Effector memory CD4-positive, alpha-beta T cell (primary cell): ENCODE measurements at places on chromosomes 16 and 17.

GRCh38 chr17:13638855-13639458 lies 37.2 kb upstream of the HS3ST3A1 start:
- no peak for DNase-seq

DNA sequence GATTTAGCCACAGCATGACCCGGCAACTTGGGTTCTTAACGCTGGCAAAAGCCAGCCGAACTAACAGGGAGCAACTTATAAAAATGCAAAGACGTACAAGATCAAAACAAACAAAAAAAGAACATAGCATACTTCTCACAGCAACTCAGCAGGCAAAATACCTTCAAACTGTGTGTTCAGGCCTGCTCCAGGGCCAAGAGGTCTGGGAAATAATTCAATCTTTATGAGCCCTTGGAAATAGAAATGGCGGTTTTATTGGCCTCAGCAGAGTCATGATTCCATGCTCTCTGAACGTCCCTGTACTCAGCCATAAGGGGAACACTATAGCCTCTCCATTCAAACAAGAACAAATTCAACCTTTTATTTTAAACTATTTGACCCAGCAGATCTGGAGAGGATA lies 101.3 kb upstream of the C17orf78 start:
- no peak for DNase-seq

DNA sequence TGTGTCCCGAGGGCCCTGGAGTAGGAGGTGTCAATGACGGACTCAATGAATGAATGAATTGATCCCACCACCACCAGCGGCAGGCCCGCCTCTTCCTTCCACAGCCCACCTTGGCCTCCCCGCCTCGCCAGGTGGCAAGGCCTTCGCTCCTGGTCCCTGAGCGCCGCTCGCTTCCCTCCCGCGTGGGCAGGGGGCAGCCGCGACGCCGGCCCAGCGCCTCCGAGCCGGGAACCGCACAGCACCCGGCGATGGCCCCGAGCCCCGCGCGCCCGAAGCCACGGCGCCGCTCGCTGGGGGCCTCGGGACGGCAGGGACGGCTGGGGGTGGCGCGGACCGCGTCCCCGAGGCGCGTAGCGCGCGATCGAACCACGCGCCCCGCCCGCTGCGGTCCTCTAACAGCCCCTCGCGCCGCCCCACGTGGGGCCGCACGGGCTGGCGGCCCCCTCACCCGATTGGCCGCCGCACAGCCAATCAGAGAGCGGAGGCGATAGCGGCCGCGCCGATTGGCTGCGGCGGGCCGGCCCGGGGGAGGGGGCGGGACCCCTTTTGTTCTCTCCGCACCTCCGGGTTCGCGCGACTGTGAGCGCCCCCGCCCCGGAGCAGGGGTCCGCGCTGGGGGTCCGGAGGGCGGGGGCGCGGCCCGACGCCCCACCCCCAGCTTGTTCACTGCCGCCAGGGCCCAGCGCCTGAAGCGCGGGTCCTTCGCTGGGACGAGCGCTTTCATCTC lies 31.4 kb downstream of the ACTG1 start:
- peak; percentile 40 for DNase-seq

DNA sequence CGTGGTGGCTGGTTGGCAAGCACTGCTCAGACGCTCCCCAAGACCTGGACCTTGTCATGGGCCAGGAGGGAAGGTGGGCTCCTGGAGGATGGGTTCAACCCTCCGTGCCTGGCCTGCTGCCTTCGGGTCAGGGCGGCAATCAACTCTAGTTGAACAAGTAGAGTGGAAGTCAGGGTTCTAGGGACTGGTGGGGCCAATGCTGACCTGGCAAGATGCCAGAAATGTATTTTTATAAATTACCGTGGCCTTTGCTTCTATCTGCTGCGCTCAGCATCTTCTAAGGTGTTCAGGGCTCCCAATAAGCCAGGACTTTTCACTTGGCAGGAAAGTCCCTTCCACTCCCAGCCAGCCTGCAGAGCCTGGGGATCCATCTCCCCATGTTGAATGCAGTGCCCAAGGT lies 207.1 kb upstream of the N4BP1 start:
- DNase-seq, result no peak

- no peak for DNase-seq
Measured at GRCh38 chr17:17666111-17666714, 15.0 kb upstream of the RAI1 start.

- no peak for DNase-seq
Measured at GRCh38 chr16:73549984-73550631, 502.2 kb upstream of the ZFHX3 start.

GRCh38 chr17:77948690-77949114 lies 9.8 kb upstream of the TNRC6C start:
- DNase-seq, result no peak

DNA sequence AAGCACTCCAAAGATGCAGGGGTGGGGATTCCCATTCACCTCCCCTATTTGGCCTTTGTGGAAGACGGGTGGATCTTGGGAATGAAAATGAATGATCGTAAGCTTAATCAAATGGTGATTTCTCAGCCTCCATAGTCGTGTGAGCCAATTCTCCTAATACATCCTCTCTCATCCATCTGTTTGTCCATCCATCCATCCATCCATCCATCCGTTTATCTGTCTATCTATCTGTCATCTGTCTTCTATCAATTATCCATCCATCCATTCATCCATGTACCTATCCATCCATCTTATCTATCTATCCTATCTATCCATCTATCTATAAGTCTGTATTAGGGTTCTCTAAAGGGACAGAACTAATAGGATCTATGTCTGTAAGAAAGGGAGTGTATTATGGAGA lies 7.8 kb downstream of the RNF213 start:
- no peak for DNase-seq

DNA sequence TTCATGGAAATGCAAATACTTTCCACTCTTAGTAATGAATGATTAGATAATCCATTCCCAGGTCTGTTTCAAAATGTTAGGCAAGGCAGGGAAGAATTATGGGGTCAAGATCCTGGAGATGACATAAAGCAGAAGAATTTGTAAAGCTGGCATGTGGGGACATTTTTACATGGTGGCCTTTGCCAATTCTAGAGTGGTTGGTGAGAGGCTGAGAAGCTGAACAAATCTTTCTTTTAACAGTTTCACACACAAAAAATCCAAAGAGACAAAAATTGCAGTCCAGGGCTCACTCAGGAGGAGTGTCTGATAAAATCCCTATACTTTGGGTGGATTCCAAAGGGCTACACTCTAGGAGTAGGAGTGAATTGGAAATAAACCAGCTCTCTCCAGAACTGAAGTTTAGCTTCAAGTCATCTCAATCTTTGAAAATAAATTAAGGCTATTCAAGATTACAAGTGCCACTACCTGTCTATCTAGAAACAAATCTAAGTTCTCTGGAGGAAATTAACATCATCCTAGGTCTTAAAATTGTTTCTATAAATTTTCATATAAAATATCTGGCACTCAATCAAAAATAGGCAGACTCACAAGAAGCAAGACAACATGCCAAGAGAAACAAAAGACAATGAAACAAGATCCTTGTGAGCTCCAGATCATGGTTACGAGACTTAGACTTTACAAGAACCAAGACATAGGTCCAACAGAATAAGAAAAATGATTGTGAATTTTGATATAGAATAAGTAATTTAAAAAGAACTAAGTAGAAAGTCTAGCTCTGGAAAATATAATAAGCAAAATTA lies 113.0 kb upstream of the AXIN2 start:
- no peak for DNase-seq

DNA sequence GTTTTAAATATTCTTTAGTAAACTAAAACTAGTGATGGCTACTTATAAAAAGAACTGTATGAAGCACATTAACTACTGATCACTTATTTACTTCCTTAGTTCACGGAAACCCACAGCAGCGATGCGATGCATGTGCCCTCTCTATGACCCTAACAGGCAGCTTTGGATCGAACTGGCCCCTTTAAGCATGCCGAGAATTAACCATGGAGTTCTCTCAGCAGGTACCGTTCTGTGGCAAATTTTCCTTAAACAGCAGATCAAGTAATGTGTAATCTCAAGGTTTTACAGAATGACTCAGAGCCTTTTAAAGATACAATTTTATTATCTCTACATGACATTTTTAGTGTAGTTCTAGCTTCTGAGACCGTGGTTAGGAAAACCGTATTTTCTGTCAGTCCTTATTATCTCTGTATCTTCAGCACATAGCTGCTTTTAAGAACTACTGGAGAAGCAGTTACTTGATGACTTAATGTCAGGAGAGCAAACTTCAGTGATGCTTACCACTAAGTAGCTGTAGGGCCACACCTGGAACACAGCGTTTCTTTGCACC lies 43.0 kb downstream of the GAN start:
- no peak for DNase-seq

GRCh38 chr17:70168044-70168976 lies 1.0 kb upstream of the KCNJ2 start:
- no peak for DNase-seq

DNA sequence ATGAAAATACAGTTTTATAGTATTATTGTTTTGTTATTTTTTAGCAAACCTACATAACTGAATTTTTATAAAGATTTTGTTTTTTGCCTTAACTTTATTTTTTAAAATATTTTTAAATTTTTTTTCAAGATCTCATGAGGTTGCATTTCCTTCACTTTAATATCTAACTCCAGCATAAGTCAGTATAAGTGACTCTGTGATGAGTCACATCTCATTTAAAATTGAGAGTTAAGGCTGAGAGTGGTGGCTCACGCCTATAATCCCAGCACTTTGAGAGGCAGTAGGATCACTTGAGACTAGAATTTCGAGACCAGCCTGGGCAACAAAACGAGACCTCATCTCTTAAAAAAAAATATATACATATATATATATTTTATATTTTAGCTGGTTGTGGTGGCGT lies 44.0 kb downstream of the NLK start:
- DNase-seq, result no peak

DNA sequence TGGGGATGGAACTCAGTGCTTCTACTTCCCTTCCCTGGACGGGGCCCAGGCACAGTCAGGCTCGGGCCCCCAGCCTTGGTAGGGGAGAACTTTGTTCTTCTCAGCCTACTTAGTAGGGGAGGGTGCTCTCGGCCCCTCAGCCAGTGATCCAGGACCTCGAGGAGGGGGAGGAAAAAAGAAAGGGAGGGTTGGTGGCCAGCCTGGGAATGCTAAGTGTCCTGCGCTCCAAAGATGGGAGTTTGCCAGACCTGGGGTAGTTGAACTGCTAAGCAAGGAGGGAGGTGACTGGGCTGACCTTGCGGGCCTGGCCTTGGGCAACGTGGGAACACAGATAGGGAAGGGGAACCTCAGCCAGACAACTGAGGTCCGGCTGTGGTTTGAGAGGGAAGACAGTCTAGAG lies 12.2 kb downstream of the ADGRG1 start:
- DNase-seq, result no peak
